T1000 (cell line): ENCODE measurements at places on chromosomes 1 and 21.

DNA sequence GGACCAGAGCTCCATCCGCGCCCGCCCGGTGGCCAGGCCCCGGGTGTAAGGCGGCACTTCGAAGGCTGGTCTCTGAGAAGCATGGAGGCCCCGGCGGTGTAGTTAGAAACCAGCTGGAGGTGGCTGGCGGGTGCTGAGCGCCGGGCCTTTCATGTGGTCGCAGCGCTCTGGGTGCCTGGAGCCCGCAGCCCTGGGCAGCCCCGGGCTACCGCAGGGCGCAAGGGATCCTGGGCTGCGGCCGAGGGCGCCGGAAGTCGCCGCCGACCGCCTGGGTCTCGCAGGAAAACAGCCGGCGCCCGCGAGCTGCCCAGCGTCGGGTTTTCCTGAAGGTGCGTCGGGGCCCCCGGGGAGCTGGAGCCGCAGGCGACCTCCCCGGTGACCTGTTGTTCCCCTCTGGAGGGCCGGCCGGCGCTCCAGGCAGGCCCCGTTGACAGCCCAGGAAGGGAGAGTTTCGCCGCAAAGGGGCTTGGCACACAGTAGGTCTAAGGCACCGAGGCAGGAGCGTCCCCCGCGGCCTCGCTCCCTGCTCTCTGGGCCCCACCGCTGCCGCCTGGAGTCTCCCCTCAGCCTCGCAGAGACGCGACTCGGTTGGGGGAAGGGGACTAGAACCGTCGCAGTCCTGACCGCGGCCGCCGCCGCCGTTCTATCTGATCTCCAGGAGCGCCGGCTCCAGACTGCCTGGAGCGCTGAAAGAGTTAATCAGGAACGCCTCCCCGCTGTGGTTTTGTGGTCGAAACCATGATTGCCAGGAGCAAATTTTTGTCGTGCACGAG is 2.7 kb downstream of the GRHL3 start:
- peak; percentile 50 for DNase-seq

DNA sequence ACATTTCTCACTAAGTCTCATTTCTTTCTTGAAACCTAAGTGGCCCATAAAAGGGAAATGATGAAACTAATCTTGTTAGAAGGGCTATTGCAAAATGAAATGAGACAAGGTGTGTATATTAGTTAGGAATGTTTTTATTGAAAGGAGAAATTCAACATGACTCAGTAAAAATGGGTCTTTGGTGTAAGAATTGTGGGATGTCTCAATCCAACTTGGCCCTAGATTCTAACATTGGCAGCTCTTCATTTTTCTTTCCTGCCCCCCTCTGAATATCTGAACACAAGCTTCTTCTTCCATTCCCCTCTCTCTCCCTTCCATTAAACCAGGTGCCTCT is 26.8 kb upstream of the TARBP1 start:
- DNase-seq, result no peak

DNA sequence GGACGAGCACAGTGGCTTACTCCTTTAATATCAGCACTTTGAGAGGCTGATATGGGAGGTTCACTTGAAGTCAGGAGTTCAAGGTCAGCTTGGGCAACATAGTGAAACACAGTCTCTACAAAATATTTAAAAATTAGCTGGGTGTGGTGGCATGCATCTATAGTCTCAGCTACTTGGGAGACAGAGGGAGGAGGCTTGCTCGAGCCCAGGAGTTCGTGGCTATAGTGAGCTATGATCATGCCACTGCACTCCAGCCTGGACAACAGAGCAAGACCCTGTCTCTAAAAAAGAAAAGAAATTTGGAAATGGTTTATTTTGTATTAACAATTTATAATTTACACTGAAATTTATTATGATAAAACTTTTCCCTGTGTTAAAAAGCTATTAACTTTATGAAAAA is 1.7 kb upstream of the ANGPTL3 start:
- no peak for DNase-seq

DNA sequence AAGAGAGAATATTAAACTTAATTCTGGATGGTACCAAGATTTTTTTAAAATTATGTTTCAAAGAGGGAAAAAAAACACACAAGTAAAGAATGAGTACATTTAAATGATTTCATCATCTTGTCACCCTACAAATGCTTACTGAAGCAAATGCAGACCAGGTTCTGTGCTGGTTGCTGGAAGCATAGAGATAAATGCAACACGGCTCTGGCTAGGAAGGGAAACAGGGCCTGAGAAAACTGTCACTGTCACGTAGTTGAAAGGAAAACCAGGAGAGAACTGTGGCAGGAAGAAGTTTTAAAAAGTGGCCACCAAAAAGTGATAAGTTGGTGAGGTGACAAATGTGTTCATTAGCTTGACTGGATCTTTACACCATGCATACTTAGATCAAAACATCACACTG is 336.9 kb upstream of the NFIA start:
- no peak for DNase-seq

GRCh38 chr1:184684285-184685074 is 70.2 kb downstream of the EDEM3 start:
- DNase-seq, result no peak

- no peak for DNase-seq
Observed at GRCh38 chr1:35932158-35932636, 1.3 kb downstream of the AGO3 start.

DNA sequence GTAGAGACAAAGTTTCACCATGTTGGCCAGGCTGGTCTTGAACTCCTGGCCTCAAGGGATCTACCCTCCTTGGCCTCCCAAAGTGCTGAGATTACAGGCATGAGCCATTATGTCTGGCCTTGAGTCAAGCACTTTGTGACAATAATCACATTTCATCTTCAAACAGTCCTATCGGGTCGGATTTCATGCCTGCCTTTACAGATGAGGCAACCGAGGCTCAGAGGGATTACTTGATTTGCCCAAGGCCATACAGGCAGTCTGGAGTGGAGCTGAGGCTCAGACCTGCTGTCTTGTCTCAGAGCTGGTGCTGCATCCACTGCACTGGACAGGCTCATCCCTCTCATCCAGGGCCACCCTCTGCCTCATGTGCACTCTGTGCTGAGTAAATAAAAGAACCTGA is 26.6 kb downstream of the FAM151A start:
- no peak for DNase-seq

DNA sequence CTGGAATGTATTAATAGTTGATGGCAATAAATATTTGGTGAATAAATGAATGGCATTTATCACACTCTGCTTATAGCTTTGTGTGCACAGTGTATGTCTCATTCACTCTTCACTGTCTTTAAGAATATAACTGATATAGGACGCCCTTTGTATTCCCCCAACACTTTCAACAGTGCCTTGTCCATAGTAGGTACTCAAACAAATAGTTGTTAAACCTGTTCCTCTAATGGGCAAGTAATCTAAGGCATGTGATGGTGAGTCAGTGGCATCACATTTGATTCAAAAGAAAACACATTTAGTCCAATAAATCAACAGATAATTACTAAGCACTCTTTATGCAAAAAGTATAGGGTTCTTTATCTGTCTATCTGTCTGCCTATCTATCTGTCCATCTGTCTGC is 11.2 kb upstream of the RXRG start:
- no peak for DNase-seq

- DNase-seq, result no peak
Observed at GRCh38 chr1:44673675-44674112, 587 bp downstream of the TMEM53 start.

DNA sequence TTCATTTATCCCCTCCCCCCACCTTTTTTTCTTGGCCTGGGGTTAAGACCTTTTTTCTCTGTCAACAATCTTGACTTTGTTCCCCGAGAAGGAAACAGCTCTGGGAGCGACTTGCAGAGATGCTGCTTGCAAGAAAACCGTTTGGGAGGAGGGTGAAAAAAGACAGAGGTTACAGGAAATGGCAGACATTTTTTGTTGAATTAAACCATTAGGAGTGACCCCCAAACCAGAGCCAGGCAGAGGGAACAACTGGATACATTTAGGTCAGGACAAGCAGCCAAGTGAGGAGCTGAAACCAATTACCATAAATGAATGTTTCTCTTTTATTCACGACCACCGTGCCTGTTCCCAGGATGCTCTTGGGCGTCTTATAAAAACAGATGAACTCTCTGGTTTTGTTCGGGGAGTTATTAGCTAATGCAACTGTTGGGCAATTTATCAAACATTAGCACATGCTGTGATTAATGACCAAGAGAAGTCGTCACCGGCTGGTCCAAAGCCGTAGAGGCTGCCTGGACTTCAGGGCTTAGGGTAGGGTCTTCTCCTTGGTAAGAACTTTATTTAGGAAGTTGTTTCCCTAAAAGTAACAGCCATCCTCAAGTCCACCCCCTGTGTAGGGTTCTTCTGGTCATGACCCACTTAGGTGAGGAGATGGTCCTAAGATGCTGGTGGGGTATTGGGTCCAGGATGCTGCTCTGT is 141.0 kb downstream of the FOXD2 start:
- no peak for DNase-seq
